ENCODE measurements at places on chromosomes 5 and 9.

DNA sequence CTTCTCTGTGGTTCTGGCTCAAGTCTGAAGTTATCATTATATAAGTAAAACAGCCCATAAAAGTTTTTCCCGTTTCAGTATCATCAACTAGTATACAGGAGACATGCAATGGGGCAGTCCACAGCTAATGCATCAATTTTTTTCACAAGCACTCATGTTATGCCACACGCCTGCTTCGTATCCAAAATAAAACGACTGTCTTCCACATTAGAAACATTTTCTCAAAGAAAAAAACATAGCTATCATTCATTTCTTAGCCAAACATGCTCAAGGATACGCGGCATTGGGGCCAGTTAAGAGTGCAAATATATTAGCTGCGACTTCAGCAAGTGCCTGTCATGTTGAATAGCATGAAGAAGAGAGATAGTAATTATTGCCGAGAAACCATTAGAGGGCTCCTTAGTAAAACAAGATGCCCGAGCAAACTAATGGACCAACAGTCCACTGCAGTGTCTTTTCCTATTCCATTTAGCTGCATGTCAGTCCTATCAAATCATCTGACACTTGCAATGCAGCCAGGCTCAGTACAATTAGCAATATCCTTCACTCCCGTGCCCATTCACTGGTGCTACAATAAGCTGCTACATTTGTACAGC is 68.5 kb downstream of the BNC2 start:
- DNase-seq, result no peak

GRCh38 chr5:129569295-129569694 is 109.2 kb downstream of the ADAMTS19 start:
- no peak for DNase-seq

GRCh38 chr5:2205185-2205585 is 322.5 kb upstream of the IRX4 start:
- no peak for DNase-seq

DNA sequence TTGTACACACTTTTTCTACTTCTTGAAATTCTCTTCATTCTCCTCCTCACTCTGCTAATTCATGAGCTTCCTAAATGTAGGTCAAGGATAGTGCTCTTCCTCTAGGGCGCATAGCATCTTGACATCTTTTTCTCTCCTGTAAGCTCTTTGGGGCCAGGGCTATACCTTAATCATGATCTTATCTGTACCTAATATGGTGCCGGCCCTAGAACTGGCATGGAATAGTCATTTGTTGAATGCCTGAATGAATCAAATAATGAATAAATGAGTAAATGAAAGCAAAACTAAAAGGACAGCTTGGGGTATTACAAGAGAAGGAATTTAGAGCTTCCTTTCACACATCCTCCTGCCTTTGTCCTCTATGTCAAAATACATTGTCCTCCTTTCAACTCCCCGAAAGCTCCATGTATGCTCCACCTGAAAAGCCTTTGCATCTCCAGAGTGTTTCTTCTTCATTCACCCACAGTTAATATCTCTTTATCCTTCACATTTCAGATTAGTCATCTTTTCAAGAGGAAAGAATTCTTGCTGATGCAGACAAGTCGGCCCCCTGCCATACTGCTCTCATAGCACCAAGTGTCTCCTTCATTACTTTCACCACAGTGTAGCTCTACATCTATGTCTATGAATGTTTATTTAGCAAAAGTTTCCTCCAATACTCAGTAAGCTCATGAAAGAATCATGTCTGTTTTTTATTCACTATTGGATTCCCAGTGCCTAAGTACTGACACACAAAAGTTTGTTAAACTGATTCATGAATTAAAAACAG is 16.4 kb upstream of the PPP2R2B start:
- no peak for DNase-seq

DNA sequence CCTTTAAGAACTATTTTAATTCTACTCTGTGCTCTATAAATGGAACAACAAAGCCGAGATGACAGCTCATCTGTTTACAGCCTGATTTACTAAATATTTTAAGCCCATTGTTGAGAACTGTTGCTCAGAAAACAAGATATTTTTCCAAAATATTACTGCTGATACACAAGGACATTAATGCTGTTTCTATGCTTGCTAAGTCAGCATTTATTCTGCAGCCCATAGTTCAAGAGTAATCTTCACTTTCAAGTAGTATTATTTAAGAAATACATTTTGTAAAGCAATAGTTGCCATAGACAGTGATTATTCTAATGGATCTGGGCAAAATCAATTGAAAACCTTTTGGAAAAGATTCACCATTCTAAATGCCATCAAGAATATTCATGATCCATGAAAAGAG is 208.3 kb downstream of the CDH12 start:
- DNase-seq, result no peak

DNA sequence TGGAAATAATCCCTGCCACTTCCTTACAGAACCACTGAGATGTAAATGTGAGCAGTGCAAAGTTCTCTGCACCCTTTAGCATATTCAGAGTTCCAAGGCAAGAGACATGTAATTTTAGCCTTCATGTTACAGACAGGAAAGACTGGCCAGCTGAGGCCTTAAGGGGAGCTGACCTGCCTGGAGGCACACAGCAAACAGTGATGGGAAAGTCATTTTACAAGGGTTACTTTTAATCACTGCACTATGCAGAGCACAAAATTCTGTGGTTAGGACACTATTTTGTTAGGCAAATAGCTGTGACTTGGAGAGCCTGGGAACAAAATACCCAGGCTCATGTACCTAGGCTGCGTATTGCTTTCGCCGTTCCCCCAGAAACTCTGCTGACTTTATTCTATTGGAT is 30.2 kb upstream of the TNIP1 start:
- DNase-seq, result no peak

- DNase-seq, result no peak
Observed at GRCh38 chr9:99066571-99066970, 38.3 kb upstream of the TGFBR1 start.

DNA sequence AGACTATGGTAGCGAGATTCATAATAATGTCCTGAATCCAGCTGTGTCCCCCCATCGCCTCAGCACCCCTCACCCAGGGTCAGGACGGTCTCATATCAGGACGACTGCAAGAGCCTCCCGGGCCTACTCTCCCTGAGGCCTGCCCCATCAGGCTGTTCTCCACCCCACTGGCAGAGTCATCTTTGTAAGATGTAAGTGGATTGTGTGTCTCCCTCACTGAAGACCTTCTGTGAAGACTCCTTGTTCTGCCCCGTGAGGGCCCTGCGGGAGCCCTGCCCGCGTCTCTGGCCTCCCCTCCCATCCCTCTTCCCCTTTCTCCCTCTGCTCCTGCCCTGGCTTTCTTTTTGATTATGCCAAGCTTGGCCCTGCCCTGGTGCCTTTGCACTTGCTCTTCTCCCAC is 43.9 kb upstream of the SAP30L start:
- no peak for DNase-seq

GRCh38 chr9:88828492-88828974 is 162.7 kb upstream of the S1PR3 start:
- no peak for DNase-seq

- peak; percentile 60 for DNase-seq
Observed at GRCh38 chr5:136021016-136021405, 7.8 kb upstream of the TGFBI start.

DNA sequence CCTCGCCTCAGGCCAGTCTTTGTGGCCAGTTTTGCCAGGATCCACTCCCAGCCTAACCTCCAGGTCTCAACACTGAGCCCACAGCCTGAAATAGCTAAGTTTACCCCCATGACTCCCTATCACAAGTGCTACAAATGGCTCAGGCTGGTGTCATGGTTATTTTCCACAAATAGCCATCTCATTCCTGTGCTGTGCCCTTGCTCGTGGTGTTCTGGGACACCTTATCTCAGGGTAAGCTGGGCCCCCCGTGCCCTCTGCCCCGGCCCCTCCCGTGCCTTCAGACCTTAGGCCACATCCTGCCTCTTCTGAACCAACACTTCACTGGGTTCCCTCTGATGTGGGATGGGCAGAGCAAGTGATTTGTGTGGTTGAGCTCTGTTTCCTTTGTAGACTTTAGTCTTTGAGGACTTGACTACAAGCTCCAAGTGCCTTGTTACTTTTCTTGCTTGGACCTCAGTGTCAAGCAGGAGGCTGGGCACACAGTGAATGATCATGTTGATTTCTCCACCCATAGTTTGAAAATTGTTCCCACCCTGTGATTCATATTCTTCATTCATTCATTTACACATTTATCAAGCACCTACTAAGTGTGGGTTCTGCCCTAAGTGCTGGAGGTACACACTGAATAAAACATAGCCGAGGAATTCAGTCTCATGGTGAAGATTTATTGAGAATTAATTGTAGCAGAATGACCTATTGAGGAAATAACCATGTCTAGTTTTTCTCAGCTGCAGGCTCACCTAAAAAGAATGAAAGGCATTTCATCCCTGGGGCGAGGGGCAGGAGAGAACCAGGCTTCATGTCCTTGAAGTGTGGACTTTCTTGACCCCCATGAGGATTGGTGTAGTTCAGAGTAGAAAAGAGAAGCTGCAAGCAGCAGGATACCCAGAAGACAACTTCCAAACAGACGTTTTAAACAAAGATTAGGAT is 84.5 kb upstream of the CTNNA1 start:
- no peak for DNase-seq

DNA sequence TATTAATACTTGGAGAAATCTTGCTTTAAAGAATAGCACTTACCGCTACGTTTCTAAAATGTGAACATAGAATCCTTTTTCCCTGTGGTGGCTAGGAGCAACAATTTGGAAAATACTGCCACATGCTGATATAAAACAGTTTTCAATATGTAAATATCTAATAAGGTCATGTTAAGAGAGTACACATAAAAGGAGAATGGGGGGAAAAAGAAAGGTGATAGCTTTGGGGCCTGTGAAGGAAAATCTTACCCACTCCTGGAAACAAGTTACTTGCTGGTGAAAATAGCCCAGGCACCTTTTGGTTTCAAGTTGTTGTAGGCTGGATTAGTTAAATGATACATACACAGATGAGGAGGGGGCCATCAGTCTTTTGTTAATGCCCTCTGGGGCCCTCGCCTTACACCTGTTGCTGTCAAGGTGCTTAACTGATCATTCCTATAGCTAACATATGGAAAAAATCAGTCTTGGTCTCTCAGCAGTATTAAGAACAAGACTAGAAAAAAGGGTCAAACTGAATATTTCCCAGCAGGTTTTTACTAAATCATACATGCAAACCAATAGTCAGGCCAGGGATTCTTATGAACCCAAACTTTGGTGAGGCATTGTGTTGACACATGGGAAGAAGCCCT is 24.1 kb downstream of the FYB1 start:
- DNase-seq, result no peak

DNA sequence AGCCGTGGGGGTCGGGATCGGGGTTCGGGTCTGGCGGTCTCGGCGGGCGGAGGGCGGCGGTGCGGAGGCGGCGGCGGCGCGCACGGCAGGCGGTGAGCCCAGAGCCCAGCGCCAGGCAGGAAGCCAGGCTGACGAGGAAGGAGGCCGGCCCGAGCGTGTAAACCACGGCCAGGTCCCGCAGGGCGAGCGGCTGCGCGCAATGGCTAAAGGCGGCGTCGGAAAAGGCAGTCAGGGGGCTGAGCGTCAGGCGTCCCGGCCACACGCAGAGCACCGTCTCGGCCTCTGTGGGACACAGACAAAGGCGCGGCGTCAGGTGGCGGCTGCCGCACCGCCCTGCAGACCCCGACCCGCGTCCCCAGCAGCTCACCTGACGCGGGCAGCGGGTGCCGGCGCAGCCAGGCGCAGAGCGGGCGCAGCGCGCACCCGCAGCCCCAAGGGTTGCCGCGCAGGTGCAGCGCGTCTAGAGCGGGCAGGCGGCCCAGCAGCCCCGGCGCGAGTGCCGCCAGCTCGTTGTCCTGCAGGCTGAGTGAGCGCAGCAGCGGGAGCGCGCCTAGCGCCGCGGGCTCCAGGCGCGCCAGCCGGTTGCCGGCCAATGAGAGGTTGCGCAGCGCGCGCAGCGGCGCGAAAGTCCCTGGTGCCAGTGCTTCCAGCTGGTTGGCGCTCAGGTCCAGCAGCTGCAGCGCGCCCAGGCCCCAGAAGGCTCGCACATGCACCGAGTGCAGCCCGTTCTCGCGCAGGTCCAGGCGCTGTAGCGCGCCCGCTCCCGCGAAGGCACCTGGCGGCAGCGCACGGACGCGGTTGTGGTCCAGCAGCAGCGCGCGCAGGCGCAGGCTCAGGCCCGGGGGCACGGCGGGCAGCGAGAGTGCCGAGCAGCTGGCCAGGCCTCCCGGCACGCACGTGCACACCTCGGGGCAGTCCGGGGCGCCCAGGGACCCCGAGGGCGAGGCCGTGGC is 671 bp downstream of the LRRC26 start:
- DNase-seq, result no peak

DNA sequence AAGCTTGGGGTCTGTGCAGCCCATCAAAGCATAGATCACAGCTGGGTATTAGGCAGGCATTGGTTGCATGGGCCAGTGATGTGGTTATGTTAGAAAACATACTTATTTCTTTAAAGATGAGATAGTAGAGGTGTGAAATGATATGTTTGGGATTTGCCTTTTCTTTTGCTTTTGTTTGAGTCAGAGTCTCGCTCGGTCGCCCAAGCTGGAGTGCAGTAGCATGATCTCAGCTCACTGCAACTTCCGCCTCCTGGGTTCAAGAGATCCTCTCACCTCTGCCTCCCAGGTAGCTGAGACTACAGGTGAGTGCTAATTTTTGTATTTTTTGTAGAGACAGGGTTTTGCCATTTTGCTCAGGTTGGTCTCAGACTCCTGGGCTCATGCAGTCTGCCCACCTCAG is 84.8 kb downstream of the PDE6A start:
- DNase-seq, result no peak

DNA sequence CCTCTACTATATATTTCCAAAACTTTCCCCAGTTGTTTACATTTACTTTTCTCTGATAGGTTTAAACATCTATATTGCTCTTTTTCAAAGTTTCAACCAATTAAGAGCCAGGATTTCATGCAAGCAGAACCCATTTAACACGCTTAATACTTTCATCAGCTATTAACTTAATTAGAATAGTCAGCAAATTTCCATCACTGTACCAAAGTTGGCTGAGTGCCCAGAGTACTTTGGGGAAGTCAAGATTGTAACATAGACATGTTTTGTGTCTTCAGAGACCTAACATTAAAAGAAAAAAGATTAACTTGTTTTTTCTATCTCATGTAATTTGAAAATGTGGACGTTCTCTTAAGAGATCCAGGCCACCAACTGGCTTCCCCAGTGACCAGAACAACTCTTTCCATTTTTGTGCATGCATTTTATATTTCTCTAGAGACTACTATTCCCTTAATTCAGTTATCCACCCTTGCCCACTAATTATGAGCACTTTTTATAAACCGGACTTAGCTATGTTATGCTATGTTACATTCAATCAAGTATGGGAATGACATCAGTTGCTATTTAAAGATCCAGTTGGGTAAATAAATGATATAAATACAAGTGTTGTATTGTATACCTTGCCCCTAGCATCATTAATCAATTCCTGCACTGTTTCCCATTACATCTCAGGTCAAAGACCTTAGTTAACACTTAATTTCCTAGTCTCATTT is 478.1 kb upstream of the NMUR2 start:
- no peak for DNase-seq

- DNase-seq, result no peak
Observed at GRCh38 chr5:107451028-107451427, 219.7 kb downstream of the EFNA5 start.

Data from hepatic stellate cell (primary cell).